Non-pigmented ciliary epithelial cell (primary cell): ENCODE measurements at places on chromosomes 2 and 18.

DNA sequence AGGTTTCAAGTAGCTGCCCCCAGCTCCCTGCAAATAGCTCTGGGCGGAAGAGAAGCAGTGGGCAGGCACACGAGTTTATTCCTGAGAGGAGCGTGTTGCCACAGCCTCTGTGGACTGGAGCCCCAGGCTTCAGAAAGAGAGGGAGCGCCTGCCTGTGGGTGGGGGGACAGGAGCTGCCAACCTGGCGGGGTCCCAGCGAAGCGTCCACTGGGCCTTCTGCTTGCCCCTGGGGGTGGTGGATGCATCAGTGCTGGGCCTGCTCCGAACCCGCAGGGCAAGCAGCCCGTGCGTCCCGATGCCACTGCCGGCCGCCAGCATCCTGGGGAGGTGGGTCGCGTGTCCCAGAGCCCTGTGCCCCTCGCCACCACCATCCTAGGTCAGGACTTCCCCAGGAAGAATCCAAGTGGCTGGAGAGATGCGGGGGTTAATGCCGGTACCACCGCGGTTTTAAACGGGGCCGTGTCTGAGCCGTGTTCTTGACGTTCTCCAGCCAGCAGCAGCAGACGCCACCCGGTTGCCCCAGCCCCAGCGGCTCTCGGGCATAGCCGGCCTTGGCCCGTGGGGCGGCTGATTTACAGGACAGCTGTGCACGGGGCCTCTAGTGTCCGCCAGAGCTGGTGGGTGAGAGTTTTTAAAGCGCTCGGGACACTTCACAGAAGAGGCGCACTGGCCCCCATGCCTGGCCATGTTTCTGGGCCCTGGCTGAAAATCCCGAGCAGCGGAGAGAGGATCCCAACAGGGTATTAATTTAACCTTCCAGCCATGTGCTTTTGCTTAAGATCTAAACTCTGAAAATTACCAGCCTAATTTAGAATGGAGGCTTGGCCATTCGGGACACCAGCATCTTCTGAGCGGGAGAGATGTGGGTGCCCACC lies 84.7 kb downstream of the NFATC1 start:
- no peak for DNase-seq

GRCh38 chr2:173187941-173188788 lies 112.5 kb downstream of the MAP3K20 start:
- DNase-seq: no peak

- no peak for DNase-seq
These were observed 92.0 kb downstream of the FARSB start for GRCh38 chr2:222563936-222564335.

DNA sequence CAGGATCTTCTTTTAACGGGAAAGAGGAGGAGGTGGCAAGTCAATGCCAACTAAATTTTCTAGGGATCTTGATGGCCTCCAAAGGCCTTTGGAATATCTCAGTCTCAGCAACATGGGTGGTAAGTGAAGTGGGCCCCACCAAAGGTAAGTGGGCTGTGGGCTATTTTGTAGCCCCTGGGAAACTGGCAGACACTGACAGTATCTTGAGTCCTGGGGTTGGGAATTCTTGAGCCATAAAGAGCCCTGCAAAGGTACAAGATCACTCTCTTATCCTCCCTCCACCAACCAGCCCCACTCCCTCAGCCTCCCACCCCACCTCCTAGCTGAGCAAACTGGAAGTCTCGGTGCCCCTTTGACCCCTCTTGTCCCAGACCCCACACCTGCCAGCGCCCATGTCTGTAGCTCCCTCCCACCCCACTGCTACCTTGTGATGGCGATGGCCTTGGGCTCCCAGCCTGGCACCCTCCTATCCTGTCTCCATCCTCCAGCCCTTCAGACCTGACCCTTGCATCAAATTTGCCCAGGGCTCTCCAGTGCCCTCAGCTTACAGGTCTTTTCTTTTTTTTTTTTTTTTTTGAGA lies 8.5 kb downstream of the ATP6V1B1 start:
- no peak for DNase-seq

GRCh38 chr2:193980599-193980998 lies 1676.4 kb upstream of the SLC39A10 start:
- no peak for DNase-seq

DNA sequence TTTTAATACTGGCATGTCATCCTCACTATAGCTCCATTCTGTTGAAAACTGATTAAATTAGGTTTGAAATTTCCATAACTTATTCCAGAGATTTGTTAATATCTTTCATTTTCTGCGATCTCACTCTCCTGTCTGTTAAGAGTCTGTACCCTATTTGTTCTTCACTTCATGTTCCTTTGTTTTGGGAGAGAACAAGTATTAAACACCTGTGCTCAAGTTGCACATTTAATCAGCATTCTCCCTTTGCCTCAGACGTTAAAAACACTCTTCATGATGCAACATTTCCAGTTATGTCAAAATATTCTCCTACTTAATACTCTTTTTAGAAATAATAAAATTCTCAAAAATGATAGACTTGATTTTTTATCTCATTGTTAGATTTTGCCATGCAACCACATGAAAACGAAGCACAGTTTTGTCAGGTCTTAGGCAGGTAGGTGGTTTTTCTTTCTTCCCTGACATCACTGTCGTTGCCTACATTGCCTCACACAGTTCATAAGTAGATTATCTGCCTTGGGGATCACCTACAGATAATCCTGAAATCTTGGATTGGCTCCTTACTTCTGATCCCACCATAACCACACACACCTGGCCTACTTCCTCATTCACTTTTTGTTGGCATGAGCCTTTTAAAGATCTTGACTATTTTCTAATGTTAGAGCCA lies 109.9 kb downstream of the GAREM1 start:
- DNase-seq: no peak

GRCh38 chr18:48548011-48548771 lies 9.4 kb downstream of the CTIF start:
- DNase-seq: peak; percentile 82

- DNase-seq: no peak
These were observed 325.4 kb downstream of the PID1 start for GRCh38 chr2:228945710-228946109.

DNA sequence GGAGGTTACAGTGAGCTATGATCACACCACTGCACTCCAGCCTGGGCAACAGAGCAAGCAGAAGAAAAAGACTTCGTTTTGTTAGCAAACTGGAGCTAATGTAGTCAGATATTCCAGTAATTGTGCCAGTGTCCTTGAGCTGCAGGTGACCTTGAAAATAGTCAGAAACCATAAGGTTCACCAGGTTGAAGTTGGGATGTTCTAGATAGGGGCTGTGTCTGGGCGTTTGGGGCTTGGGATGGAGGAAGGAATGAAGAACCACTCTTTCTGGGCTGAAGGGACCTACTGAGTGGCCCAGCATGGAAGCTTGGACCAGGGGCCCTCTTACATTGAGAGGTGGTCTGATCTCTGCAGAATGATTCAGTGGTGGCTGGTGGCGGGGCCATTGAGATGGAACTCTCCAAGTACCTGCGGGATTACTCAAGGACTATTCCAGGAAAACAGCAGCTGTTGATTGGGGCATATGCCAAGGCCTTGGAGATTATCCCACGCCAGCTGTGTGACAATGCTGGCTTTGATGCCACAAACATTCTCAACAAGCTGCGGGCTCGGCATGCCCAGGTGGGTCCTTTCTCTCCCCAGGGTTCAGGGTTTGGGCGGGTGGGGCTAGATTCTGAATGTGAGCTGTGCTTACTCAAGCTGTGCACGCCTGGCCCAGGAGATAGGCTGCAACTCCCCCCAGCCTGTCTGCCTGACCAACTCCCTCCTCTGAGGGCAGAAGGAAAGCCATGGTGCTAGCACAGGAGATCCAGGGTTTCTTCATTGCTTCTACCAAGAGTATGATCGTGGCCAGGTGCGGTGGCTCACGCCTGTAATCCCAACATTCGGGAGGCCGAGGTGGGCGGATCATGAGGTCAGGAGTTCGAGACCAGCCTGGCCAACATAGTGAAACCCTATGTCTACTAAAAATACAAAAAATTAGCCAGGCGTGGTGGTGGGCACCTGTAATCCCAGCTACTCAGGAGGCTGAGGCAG lies 17.1 kb downstream of the CCT7 start:
- no peak for DNase-seq

GRCh38 chr2:221610255-221610654 lies 38.2 kb upstream of the EPHA4 start:
- DNase-seq: no peak

GRCh38 chr2:48870503-48870902 lies 115.0 kb upstream of the LHCGR start:
- DNase-seq: no peak

DNA sequence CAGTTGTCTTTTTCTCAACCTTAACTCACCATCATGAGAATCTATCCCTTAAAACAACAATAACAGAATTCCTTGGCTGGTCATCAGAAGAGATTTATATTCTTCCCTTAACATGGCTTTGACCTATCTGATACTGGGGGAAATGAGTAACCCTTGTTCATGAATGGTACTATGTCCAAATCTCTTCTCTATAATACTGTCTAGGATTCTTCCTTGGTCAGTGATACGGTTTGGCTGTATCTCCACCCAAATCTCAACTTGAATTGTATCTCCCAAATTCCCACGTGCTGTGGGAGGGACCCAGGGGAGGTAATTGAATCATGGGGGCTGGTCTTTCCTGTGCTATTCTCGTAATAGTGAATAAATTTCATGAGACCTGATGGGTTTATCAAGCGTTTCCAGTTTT lies 282.0 kb upstream of the SIX2 start:
- no peak for DNase-seq

DNA sequence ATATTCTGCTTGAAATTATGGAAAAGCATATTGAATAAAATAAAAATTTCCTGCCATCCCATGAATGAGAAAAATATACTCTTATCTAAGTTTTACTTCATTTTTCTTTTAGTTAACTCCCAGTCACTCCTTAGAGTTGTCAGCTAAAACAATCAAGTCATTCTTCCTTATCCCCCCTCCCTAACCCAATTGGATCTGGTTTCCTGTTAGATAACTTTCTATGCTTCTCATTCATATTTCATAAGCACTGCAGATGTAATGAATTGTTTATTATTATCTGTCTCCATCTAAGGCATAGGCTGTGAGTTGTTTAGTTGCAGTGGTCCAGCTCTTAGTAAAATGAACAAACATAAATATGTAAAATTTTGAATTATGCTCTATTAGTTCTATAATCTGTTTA lies 244.0 kb upstream of the GCFC2 start:
- DNase-seq: no peak

DNA sequence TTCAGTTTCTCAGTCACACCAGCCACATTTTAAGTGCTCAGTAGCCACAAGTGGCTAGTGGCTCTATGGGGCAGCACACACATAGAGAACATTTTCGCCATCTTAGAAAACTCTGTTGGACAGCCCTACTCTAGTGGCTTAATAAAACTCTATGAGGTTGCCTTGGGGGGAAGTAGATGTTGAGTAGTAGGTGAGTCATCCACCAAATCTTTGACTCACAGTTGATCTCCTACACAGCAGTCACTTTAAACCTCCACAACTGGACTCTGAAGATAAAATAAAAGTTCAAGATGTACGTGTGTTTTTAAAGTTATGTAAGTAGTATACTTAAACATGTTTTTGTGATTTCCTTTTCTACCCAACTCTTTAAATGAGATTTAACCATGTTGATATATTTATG lies 379.0 kb downstream of the SETBP1 start:
- peak; percentile 58 for DNase-seq

DNA sequence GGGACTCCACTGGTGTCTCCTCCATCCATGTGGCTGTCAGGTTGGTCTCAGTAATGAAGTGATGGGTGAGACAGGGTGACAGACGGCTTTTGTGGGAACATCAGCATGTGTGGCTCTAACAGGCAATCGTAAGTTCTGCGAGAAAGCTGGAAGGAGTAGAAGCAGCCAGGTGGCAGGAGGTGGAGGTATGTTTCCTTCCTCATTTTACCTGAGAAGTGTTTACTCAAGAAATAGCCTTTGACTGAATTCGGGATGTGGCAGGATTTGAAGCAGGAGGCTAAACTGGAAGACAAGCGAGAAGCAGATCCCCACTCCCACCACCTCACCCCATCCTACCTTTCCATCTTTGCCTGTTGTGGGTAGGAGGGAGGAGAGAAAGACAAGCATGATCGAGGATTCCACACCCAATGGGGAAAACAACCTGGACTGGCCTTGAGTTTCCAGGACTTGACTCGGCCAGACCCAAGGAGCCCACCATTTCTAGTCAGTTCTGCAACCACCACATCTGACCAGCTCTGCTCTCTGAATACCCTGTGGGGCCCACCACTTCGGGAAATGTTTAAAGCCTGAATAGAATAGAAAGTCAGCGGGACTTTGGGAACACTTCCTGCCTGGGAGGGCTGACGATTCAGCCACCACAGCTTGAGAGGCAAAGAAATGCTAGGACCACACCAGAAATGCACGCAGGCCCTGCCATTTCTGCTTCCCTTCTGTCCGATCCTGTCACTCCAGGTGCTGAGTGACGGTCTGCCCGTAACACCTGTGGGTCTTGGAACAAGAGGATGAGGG lies 1.2 kb downstream of the ABCG8 start:
- no peak for DNase-seq

GRCh38 chr2:23385351-23385747 lies 370 bp downstream of the KLHL29 start:
- DNase-seq: no peak

GRCh38 chr2:218289639-218290315 lies 2.5 kb downstream of the TMBIM1 start:
- no peak for DNase-seq

DNA sequence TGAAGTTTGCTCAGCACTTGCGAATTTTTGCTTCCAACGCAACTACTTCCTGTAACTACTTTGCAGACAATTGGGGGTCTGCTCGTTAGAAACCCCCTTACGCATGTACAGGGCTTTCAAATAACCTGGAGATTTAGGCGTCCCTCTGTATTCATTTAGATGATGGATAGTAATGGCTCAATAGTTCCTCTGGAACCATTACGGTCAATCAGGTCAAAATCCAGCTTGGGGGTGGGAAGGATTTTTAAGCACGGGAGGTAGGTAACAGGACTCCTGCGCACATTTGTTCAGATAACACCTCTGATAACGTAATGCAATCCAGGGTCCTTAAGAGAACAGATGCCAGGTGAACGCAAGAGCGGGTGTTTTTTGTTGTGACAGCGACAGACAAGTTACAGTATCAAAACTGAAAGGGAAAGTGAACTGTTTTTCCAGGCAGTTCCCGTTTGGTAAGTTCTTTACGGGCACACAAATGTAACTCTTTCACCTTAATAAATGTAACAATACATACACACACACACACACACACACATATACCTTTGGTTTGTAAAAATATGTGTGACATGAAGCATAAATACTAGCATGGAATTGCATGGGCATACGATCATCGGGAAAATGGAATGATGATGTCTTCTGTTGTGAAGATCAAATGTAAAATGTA lies 3.8 kb upstream of the OSR1 start:
- no peak for DNase-seq
